ENCODE measurements at places on chromosomes 5 and 9.

DNA sequence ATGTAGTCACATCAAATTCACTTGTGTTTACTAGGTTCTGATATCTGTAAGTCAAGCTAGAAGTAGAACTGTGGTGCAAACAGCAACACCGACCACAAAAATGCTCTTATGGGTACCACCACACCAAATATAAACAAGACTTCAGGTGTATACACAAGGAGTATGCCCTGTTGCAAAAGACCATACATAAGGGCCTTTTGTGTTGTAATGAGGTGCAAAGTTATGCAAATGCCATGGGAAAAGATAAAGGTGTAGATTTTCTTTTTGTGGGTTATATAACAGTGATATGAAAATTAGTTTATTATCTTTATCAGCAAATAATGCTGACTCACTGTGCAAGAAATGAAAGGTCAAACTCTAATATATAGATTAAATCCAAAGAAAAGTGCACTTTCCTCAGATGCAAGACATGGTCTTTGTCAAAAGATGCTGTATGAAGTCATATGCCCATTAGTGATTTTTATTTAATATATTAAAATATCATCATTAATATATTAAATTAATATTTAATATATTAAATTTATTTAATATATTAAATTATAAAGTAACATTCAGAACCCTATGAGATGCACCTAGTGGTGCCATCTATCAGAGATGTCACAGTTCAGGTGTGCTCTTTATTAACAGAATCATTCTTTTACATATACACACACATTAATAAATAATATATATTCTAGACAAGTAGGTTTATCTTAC is 26.7 kb upstream of the ALDH1A1 start:
- DNase-seq: no peak

DNA sequence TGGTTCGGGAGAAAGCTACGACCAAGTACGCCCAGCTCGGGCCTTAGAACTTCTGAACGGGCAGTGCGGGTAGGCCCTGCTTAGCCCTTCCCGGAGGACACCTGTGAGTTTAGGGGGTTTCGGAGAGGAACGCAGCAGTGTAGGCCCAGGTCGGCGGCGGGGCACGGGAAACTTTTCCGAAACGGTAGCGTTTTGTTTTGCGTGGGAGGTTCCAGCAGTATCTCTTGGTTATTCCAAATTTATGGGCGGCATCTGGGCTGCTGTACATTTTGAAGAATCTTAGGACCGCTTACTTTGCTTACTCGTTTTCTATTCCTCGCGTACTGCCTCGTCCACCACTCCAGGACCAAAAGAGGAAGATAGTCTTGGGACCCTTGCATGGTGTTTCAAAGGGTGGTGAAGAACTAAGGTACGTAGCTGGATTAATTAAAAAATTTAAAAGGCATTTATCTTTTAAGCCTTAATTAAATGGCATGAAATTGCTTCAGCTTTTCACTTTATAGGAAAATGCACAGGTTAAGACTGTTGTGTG is 492 bp downstream of the TENT2 start:
- no peak for DNase-seq

- no peak for DNase-seq
These were observed 314.7 kb upstream of the CDH6 start for GRCh38 chr5:30878746-30879145.

- no peak for DNase-seq
These were observed 15.0 kb downstream of the FAM193B start for GRCh38 chr5:177539411-177539810.

DNA sequence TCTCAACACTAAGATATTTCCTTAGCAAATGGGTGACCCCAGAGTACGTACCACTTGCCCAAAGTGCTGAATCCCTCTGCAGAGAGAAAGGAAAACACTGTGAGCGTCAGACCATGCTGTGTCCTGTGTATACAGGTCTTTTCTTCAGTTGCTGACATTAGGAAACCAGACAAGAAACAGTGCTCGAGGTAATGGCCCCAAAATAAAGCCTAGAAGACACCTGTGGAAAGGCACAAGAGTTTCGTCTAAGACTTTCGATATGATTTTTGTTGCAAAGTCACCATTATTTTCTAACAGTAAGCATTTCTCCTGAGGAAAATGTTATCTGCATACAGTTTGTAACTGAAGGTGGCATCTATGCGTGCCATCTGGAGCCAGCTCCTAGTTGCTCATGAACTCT is 62.0 kb upstream of the SIMC1 start:
- no peak for DNase-seq

DNA sequence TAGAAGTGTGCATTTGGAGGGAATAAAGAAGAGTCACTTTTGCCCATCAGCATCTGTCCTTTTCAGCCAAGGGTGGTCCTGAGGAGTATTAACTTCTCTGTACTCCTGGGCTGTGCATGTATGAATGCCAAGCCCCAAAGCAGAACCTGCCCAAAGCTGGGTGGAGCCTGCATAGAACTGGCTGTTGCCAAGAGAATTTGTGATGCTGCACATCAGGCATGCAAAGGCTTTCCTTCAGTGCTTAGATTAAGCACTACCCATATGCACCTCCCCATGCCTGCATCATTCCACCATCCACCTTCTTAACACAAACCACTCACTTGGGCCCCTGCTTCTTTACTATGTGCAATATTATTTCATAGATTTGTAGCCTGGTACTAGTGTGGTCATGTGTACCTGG is 493.8 kb downstream of the KIF4B start:
- no peak for DNase-seq

GRCh38 chr9:336039-336438 is 121.4 kb downstream of the DOCK8 start:
- DNase-seq: no peak

- DNase-seq: no peak
These were observed 17.9 kb upstream of the DAPK1 start for GRCh38 chr9:87479801-87480201.

DNA sequence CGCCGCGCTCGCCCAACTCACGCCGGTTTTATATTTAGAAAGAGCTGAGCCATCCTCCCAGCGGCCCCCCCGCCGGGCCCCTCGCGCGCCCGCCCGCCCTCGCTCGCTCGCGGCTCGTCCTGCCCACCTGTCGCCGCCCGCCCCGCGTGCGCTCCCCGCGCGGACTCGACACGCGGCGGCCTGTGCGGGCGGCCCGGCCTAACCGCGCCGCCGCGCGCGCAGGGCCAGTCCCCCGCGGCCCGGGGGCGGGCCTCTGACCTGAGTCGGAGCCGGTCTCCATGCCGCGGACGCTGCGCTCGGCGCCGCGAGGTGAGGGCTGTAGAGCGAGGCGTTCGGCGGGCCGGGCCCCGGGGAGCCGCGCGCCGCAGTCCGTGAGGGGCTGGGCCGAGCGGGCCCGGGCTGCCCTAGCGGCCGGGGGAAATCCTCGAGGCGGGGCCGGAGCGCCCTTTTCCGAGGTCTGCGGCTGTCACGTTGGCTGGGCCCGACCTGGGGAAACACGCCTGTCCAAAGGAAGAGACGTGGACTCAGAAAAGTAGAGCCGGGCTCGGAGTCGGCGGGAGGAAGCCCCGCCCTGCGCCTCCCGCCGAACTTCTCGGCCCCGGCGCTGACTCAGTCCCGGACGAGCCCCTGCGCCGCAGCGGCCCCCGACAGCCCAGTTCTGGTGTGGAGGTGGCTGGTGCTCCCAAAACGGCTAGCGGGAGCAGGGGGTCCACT is at the start of gene ECPAS:
Gene ECPAS, minus strand, starts transcription at position 526 of the 714 bp plus-strand sequence. CDS start 11,465 bp downstream, outside the sequence.
- peak; percentile 59 for DNase-seq

- DNase-seq: no peak
These were observed 137.8 kb upstream of the ANKH start for GRCh38 chr5:15009420-15009819.

Data from activated T-helper 9 cell treated with anti-CD3 and anti-CD28 coated beads, Interleukin-2, amount 50 U/mL, for 16 hours (primary cell).